ENCODE measurements at places on chromosomes 7 and 10.

DNA sequence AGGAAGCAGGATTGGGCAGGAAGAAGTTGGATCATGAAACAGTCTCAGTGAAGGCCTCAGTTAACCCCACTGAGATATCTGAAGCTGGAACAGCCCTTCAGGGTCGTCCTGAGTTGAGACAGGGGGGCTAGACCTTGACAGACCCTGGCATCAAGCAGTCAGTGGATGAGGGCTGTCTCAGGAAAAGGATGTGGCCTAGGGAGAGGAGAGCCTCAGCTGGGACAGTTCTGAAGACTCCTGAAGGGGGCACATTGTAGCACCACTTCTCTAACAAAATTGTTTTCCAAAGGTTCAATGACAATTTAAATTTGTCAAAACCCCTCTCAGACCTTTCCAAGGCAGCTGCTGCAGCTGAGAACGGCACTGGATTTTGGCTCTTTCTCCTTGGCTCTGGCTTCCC lies 15.8 kb upstream of the SLK start:
- no peak for DNase-seq

DNA sequence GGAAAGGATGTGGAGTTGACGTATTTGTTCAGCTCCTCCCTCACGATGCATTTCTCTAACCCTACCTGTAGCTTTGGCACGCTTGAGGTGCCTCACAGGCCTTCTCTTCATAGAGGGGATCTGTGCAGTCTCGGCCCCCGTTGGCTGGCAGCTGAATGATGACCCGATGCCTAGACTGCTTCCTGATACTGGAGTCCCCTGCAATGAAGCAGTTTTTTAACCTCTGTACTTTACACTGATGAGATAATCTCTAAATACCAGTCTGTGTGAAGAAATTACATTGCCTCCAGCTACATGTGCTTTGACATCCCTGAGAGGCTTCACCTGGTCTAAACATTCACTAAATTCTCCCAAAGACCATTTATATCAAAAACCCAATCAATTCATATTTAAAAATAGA lies 370.1 kb downstream of the THSD7A start:
- DNase-seq, result no peak

DNA sequence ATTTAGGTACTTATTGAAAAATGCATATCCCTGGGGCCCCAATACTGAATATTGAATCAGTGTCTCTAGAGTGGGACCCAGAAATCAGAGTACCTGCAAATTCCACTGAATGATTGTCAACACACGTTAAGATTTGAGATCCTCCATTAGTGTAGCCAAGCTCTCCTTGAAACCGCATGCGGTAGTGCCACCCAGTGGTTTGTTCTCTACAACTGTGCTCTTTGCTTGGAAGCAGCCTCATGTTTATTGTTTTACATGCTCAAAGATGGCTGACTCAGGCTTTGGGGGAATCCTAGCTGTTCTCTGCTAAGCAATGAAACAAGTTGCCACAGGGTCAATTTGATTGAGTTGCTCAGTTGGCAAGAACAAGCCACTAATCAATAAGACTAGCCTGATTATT lies 340.2 kb upstream of the CELF2 start:
- no peak for DNase-seq

DNA sequence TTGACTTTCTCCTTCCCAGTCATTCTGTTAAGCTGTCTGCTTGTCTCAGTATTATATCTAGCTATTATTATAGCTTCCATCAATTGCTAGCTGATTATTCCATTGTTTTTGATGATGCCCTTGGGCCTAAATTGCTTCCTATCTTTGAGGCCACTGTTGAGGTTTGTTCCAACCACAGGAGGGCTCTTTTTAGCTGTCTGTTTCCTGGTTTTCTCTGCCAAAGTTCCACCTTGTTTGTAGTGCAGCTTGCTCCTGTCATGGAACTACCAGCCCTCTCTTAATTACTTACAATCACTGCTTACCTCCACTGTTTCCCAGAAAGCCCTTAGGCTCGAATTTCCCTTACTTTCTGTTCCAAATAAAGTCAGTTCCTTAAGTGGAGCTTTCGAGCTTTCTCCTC lies 118.7 kb upstream of the SEC61G start:
- peak; percentile 5 for DNase-seq

- DNase-seq, result no peak
Observed at GRCh38 chr10:48294431-48294830, 12.0 kb upstream of the MAPK8 start.

DNA sequence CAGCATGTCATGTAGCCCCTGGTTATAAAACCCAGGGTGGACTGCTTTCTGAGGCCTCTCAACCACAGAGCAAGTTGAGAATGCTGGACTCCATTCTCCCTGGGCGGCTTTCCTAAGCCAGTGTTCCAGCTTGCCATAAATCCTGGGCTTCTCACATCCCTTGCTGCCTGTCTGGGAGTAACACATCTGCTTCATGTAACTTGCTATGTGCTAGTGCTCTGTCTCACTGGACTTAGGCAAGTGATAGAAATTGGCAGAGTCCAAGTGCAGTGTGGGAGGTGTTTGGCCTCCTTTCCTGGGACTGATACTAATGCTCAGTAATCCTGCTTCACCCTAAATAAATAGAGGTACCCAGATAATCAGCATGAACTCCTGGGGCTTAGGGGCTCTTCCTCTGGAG lies 277.1 kb upstream of the POM121L12 start:
- DNase-seq, result no peak

DNA sequence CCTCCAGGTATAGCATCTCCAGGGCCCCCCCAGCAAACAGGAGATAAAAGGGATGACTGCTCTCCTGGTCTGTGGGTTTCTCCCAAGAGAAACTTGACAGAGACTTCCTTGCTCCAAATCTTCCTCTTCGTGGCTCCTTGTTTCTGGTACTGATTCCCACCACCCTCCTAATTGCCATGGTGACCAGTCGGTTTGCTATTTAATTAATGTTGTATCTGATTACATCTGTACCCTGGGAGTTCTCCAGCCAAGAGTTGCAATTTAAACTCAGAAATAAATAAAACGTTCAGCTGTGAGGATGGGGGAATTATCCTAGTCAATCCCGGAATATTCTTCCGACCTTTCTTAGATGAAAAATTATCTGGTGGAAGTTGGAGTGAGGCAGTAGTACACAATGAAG lies 264.7 kb downstream of the PAXIP1 start:
- no peak for DNase-seq

DNA sequence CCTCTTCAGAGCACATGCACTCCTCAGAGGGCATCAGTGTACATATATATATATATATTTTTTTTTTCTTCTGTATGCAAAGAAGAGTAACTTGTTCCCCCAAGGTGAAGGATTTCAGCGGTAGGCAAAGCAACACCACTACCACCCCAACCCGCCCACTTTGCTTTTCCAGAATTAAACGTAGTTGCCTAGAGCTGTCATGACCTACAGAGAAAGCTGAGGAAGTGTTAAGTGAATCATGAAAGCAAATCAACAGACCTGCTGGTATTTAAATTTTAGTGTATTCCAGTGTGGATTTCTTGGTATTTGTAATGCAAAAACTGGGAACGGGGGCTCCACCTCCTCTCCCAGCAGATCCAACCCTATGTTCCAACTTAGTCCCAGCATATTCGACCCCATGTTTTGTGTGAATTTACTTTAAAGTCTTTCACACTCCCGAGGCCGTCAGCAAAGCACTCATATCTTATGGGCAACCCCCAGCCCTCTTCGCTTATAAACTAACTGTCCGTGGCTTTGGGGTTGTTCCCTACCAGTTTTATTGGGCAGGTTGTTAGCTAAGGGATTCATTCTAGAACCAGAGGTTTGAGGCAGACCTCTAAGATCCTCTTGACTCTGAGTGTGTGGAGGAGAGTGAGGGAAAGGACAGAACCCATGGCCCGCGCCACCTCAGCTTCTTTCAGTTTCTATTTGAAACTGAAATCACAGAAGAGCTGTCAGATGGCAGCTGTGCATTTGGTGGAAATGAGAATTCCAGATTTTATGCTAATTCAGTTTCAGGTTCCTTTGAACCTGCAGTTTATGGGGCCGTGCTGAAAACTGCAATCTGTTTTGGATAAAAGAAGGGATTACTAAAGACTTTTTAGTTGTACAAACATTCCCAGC lies 450.2 kb upstream of the GALNT17 start:
- no peak for DNase-seq

DNA sequence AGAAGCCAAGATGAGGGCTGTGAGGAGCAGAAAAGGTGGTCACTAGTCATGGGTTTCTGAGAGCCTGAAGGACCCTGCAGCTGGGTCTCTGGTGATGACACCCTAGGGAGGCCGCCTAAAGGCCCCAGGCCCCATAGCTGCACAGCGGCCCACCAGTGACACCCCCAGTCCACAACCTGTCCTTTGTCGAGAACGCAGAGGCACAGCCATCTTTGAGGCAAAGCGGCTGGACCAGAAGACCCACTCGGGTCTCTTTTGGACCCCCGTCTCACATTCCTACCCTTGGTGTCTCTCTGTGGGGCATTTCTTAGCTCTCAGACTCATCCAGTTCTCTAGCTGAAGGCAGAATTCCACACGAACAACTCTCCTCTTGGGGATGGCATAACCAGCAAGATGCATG lies 18.8 kb downstream of the JCAD start:
- DNase-seq, result no peak

DNA sequence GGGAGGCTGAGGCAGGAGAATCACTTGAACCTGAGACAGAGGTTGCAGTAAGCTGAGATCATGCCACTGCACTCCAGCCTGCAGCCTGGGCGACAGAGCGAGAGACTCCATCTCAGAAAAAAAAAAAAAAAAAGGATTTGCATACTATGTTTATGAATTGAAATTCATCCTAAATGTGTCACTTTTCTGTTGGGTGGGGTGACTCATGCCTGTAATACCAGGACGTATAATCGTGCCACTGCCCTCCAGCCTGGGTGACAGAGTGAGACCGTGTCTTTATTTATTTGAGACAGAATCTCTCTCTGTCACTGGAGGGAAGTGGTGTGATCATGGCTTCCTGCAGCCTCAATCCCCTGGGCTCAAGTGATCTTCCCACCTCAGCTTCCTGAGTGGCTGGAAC lies 5.8 kb downstream of the ZNF212 start:
- peak; percentile 16 for DNase-seq

- DNase-seq, result no peak
Observed at GRCh38 chr7:129388333-129389098, 45.7 kb upstream of the STRIP2 start.

- DNase-seq, result no peak
Observed at GRCh38 chr7:38736138-38736537, 105.0 kb upstream of the AMPH start.

DNA sequence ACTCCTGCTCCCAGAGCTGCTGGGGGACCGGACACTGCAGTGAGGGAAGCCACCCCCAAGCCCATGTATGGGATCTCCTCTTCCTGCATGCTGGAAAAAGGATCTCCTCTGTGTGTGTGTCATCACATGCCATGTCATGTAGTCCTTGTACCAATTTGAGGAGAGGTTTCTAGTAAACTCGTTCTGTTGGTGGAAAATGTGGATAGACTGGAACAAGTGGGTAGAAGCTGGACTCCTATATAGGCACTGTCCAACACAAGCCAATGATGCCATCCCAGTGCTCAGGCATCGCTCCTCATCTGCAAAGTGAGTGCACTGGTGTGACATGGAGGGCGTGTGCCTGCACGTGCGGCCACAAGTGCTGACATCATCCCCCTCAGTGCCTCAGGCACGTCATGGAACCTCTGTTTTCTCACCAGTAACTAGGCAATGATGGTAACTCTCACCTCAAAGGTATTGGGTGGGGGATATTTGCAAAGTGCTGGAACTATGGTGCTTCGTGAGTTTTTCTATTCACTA lies 19.3 kb downstream of the MYO1G start:
- DNase-seq, result no peak

- peak; percentile 29 for DNase-seq
Observed at GRCh38 chr10:70715853-70716795, 43.8 kb downstream of the ADAMTS14 start.

DNA sequence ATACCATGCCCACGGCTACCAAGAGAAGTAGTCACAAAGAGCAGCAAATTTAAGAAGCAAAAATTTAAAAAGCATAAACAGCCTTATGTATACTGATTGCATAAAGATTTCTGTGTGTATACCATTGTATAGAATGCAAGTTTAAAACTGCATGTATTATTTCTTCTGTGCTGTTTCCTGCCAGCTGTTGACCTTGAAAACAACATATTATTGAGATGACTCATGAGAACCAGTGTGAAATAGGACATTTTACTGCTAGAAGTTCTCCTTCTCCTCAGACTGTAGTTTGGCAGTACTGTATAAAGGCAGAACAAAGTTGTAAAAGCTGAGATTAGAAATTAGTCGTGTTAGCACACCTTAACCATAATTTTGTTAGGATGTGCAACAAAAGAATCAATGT lies 42.3 kb upstream of the SGCE start:
- DNase-seq, result peak; percentile 80

DNA sequence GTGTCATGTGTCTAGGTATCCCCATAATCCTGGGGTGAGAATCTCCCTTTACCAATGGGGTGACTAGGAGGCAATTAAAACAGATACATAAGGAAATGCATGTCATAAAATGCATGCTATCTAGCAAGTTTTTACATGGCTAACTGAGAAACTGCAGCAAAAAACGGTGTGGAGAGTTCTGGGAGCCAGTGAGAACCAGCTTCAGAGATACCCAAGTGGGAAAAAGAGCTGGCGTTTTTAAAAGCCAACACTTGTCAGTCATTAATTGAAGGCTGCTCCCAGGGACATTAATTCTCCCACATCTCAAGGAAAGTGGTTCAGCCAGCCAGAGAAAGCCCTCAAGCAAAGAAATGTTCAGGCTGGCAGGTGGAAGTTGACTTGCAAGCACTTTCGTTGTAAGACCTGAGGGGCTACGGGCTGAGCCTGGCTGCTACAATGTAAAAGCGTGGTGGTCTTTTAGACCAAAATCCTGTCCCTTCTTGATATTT lies 28.1 kb downstream of the ST8SIA6 start:
- DNase-seq, result no peak

DNA sequence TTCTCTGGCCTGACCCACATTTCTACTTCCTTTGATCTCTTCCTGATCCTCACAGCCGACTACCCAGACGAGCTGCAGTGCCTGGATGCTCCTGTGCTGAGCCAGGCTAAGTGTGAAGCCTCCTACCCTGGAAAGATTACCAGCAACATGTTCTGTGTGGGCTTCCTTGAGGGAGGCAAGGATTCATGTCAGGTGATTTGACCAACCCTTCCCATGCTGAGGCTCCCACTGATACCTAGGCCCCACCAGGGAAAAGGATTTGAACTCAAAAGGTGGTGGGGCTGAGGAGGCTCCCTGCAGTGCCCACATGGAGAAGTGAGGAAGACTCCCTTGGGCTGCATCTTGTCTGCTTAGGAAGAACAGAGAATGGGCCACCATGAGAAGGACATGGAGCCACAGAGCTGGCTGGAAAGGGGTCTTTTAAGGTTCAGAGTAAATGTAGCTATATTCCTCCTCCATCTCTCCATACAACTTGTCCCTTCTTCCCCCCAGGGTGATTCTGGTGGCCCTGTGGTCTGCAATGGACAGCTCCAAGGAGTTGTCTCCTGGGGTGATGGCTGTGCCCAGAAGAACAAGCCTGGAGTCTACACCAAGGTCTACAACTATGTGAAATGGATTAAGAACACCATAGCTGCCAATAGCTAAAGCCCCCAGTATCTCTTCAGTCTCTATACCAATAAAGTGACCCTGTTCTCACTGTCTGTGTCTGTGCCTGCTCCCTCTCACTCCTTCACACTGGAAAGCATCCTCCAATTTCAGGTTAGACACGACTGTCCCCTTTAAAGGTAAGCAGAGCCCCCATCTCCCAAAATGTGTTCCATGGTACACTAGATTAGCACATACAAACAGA lies 3.3 kb downstream of the PRSS1 start:
- no peak for DNase-seq

GRCh38 chr7:157609516-157609915 lies 272.7 kb downstream of the DNAJB6 start:
- DNase-seq, result no peak

GRCh38 chr10:99579971-99580370 lies 40.3 kb downstream of the SLC25A28 start:
- DNase-seq, result no peak
